K562 (cell line): ENCODE measurements at places on chromosomes 5 and 9. TPM values are rescaled to one million over a fixed set of nuclear protein-coding genes. Genes with fewer than 3 reads are reported as not detected.
A peak's percentile ranks its signal among the peaks of the same experiment; 100 is the strongest.

- no peak overlapping the region for H3K27ac ChIP-seq
- DNase-seq, result peak; percentile 31
- peaks cover 3% of the 10 kb centered on the region; the same call in 2 of the 3 replicates for H3K27me3 ChIP-seq
- no peak overlapping the region for H3K4me3 ChIP-seq
- H3K4me1 ChIP-seq, result peaks cover 24% of the 10 kb centered on the region
- no peaks in the 10 kb centered on the region for H3K36me3 ChIP-seq
Observed at GRCh38 chr9:126661521-126662251, 48.0 kb downstream of the LMX1B start.

DNA sequence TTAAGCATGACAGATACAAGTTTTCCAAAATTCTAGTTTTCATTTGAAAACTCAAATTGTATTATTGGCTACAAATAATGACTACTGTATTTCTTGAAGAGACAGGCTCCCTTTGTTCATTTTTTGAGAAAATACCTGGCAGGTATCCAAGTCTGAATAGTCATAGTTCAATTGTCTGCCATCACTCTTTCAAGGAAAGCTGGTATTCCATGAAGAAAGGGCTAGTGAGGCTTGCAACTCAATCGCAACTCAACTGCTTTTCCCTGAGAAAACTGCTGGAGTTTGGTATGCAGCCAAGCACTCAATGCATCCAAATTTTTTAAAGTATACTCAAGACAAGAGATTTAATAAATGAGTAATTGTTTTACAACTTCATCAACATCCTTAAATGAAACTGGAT lies 61.4 kb upstream of the TRIO start:
- H3K4me1 ChIP-seq, result no peaks in the 10 kb centered on the region
- H3K4me3 ChIP-seq, result no peak overlapping the region
- H3K27me3 ChIP-seq, result peaks cover 13% of the 10 kb centered on the region
- H3K36me3 ChIP-seq, result no peaks in the 10 kb centered on the region
- H3K27ac ChIP-seq, result no peak overlapping the region
- DNase-seq, result no peak

DNA sequence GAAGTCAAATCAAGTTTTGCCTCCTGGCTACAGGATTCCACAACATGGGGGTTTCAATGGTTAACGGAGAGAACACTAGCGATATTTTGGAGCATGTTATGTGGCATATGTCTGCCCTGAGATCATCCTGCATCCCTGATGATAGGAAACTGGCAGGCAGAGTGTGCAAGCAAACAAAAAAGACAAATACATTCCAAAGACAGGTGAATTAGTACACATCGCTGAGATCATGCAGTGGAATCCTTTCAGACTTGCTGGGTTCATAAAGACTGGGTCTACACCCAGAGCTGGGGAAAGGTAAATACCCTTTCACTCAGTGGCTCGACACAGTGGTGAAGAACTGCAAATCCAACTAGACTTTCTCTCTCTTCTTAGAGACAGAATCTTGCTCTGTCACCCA lies 286.5 kb downstream of the EFNA5 start:
- no peaks in the 10 kb centered on the region for H3K27me3 ChIP-seq
- H3K4me3 ChIP-seq, result no peak overlapping the region
- no peak overlapping the region for H3K27ac ChIP-seq

INSL4 gene
- not detected in 2 replicates for total RNA-seq

FGF1 gene
- total RNA-seq, result not detected in 2 replicates

MRPS27 gene
- 96.7 and 97.6 TPM in 2 replicates for total RNA-seq

PCDHA11 gene
- not detected in 2 replicates for total RNA-seq

GCNT1 gene
- total RNA-seq, result 0.11 and 0.42 TPM in 2 replicates

PTGER4 gene
- total RNA-seq, result 0.11 and 0.31 TPM in 2 replicates
